Hippocampal formation (tissue), 2 donors: ENCODE measurements at places on chromosomes 13 and 19.

DNA sequence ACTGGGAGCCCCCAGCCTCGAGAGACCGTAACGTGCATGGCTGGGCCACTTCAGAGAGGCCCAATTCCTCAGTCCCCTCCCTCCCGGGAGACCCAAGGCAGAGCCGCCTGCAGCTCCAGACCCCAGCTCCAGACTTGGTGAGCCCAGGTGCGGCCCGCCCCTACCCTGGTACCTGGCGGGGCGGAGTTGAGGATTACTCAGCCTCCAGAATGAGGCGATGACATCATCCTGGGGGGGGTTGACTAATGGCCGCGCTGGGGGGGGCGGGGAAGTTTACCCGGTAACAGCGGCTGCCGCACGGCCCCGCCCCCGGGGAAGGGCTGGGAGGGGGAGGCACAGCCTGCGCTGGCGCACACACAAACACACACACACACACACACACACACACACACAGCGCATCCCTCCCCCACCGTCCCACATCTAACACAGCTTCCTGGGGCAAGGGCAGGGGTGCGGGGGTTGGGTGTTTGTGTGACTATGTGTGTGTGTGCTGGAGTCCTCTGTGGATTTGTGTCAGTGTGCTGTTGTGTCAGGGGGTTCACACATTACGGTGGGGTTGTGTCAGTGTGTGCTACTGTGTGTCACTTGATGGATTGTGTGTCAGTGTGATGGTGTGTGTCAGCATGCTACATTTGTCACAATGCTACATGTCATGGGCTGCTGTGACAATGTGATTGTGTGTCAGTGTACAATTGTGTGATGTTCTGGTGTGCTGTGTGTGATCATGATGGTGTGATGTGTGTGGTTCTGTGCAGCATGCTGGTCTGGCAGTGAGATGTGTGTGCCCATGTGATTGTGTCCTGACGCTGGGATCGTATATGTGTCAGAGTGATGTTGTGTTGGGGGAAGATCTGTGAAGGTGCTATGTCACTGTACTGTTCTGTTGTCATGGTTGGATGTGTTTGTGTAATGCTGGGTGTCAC is 10.3 kb upstream of the BBC3 start:
- no peak for DNase-seq

DNA sequence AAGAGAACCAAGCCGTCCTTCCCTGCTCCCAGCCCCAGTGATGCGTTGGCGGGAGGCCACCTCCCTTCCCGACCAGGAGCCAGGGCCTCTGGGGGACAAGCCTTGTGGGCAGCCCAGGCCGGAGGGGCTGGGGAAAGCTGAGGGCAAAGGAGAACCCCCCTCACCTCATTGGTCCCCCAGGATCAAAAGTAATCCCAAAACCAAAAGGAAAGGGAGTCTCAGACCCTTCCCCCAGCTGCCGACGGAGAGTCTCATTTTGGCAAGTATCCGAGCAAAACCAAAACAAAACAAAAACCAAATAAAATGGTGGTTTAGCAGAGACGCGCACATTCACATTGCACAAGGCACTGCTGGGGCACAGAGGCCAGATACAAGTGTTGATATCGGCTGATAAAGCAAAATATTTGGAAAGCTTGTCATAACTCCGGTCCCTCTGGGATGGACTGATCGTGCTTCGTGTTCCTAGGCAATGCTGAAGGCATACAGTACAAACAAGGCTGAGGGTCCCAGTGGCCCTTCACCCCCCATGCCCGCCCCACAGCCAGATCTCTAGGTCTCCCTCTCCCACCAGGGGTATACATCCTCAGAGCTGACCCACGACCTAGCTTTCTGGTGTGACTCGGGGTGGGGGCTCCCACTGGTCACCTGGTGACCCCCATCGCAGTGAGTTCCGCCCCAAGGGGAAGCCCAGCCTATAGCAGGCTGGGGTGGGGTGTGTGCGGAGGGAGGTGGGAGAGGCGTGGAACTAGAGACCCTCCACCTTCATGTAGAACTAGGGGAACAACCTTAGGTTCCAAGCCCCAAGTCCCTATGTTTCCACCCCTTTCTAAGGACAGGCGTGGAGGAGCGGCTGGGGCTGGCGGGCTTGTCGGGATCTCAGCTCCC is 2.1 kb downstream of the CEBPA start:
- no peak for DNase-seq

- DNase-seq, result no peak
Measured at GRCh38 chr19:53981376-53981951, 10.0 kb upstream of the CACNG6 start.

GRCh38 chr19:38778733-38779132 is 5.4 kb upstream of the LGALS7 start:
- DNase-seq, result no peak

DNA sequence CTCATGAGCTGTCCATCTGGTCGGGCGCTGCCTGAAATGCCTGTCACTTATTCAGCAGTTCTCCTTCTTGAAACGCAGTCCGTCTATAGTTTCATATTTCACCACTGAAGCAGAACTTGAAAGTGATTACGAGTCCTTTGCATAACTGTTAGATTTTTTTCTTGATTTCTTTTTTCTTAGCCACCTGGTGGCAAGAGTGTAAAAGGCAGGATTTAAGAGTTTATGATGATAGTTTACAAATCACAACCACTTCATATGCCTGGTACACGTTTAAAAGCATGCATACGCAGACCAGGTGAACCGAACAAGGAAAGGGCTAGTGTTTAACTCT is 45.8 kb downstream of the GGACT start:
- no peak for DNase-seq

- DNase-seq, result peak; percentile 24
Measured at GRCh38 chr13:40585911-40586471, 80.5 kb downstream of the FOXO1 start.

- DNase-seq, result no peak
Measured at GRCh38 chr13:20217168-20217567, 15.0 kb downstream of the GJB6 start.

DNA sequence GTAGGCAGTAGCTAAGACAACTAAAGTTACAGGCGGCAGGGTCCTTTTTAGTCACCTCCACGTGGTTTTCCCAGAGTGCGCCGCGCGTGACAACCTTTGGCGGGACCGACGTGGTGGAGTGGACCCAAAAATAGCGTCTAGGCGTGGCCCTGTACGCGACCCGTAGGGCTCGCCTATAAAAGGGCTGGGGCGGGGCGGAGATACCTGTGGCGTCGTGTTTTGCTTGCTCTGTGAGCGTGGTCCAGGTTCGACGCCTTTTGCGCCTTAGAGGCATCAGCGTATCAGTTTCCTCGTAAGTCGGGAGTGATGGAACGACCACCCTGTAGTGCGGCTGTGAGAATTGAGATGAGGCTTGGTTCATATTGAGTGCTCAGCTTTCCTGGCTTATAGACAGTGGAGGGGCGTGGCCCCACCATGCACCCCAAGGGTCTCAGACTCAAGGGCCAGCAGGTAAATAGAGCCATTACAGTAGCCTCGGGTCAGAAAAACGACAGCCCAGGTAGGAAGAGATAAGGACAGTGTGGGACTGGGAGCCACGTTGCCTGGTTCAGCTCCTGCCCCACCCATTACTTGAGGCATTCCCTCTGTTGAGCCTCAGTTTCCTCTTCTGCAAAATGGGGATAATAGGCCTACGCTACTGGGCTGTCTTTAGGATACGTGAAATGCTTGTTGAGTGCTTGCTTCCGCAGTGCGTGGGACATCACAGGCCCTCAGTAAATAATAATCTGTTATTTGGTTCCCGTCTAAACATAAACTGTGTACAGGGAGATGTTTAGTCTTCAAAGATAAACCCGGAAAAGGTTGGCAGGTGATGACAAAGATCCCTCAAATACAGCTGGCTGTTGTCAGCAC is 693 bp upstream of the TMED1 start:
- DNase-seq, result no peak

- DNase-seq, result no peak
Measured at GRCh38 chr13:41649659-41650058, 192.3 kb downstream of the RGCC start.

- DNase-seq, result no peak
Measured at GRCh38 chr19:47446534-47447469, 24.9 kb downstream of the SLC8A2 start.

DNA sequence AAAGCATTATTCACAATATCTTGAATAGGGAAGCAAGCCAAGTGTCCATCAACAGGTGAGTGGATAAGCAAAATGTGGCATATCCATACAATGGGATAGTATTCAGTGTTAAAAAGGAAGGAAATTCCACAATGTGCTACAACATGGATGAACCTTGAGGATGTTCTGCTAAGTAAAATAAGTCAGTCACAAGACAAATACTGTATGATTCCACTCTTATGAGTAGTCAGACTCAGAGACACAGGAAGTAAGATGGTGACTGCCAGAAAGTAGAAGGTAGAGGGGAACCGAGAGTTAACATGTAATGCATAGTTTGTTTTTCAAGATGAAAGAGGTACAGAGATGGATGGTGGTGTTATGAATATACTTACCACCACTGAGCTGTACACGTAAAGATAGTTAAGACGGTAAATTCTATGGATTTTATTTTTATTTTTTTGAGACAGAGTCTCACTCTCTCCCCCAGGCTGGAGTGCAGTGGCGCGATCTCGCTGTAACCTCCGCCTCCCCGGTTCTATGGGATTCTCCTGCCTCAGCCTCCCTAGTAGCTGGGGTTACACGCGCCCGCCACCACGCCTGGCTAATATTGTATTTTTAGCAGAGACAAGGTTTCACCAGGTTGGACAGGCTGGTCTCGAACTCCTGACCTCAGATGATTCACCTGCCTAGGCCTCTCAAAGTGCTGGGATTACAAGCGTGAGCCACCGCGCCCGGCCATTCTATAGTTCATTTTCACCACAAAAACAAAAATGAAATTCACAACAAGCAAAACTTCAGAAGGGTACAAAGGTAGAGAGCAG is 1.0 kb upstream of the CHAMP1 start:
- no peak for DNase-seq

GRCh38 chr13:100356426-100356825 is 232.2 kb downstream of the GGACT start:
- no peak for DNase-seq

GRCh38 chr13:87889254-87889653 is 218.1 kb downstream of the SLITRK5 start:
- no peak for DNase-seq

DNA sequence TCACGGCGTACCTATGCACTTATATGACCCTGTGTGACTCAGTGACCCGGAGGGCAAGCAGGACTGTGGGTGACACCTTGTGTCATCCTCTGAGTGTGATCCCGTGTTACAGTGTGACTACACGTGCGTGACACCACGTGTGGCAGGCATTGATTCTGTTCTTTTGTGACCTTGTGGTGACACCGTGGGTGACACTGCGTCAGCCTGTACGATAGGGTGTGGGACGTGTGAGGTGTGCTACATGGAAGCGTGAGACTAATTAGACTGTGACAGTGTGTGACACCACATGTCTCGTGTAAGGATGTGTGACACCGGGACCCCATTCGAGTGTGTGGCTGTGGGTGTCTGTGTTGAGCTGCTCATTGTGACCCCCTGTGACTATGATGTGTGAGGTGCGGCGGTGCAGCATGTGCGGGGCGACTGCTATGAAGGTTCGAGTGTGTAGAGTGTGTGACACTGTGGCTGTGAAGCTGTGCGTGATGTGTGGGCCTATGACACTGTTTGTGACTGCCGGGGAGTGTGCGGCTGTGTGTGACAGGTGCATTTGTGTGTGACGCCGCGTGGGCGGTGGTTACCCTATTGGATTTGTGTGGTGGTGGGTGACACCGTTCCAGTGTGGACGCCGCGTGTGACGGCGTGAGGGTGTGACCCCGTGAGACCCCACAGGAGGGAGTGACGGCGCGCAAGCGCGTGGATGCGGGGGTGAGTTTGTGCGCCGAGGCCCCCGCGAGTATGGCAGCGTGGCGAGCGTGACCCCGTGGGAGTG is 399 bp upstream of the SPTBN4 start:
- DNase-seq, result no peak

- DNase-seq, result no peak
Measured at GRCh38 chr13:78465250-78465649, 138.1 kb downstream of the POU4F1 start.

DNA sequence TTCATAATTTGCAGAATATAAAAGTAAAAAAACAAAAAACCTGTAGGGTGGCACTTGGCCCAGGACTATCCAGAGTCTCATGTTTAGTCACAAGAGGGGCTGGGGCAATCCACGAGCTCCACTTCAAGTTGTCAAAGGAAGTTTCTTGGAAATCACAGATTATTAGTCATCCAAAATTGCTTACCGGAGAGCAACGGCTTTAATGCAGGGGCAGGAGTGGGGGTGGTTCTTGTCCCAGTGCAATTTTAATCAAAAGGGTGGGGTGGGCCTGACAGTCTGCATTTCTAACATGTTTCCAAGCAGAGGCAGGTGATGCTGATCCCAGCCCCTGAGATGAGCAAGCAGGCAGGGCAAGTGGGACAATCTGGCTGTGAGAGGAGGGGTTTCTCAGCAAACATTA is 233.9 kb downstream of the ABCC4 start:
- DNase-seq, result no peak

GRCh38 chr19:10227026-10227971 is 3.8 kb downstream of the S1PR2 start:
- peak; percentile 92 for DNase-seq

DNA sequence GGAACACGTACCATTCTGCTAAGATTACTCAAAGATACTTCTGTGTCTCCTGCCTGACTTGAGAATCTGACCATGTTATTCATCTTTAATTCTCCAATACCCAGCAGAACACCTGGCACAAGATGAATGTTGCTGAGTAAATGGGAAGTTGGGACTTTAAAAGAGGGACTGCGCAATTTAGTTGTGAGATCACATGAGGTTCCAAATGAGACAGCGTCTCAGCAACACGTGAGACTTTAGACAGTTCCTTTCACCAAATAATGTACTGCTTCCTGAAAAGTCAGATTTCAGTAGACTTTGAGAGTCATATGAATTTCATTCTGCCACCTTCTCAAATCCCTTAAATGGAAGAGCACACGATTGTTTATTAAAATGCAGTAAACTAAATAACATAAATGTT is 36.7 kb downstream of the DOCK9 start:
- no peak for DNase-seq

DNA sequence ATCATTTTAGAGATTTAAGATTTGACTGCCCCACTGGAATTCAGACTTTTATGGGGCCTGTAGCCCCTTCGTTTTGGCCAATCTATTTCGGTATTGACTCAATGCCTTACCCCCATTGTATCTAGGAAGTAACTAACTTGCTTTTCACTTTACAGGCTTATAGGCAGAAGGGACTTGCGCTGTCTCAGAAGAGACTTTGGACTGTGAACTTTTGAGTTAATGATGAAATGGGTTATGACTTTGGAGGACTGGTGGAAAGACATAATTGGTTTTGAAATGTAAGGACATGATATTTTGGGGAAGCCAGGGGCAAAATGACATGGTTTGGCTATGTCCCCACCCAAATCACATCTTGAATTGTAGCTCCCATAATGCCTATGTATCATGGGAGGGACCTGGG is 463.0 kb upstream of the KLHL1 start:
- no peak for DNase-seq

GRCh38 chr19:45554481-45554880 is 30.1 kb downstream of the OPA3 start:
- DNase-seq, result no peak
